ENCODE measurements at places on chromosomes 6 and 20.

- no peak for DNase-seq
Observed at GRCh38 chr20:50305636-50306477, 115.2 kb downstream of the CEBPB start.

GRCh38 chr20:11054266-11054993 is 380.6 kb upstream of the JAG1 start:
- DNase-seq, result no peak

DNA sequence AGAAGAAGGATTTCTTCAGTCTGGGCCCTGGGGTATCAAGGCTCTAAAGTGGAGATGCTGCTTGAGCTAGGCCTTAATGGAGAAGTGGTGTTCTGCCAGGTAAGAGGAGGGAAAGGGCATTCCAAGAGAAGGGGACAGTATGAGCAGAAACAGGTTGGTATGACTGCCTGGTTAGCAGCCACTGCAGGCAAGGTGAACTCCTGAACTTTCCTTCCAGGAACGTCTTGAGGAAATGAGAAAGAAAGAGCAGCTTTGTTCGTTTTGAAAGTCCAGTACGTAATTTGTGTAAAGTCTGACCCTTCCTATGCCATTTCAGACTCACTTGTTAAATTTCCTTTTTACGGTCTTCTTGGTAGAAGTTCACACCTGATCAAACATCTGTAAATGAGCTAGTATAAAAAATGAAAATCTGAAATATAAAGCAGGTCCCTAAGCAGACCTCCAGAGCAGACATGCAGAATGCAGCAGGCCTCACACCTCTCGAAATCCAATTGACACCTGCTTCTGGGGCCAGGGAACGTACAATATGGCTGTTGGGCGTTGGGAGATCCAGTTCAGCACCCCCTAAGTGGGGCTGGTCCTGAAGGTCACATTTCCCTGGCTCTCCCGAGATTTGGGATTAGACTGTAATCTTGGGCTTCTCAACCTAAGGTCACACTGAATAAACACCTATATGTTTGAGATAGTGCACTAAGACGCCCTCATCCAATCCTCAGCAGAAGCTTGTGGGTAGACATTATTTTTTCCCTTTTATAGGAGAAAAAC is 33.6 kb downstream of the MYLK4 start:
- no peak for DNase-seq

DNA sequence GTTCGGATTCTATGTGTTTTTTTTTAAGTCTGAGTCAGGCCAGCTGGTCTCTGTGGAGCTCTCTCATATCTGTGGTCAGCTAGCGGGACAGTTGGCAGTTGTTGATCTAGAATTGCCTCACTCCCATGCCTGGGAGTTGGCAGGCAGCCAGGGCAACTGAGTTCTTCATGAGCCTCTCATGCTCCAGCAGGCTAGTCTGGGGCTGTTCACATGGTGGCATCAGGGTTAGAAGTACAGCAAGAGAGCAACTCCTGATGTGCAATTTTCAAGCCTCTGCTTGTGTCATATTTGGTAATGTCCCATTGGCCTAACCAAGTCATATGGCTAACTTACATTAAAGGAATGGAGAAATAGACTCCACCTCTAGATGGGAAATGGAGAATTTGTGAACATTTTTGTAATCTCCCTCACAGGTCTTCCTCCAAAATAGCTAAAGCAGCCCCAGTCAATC is 6.7 kb upstream of the IFT52 start:
- no peak for DNase-seq

DNA sequence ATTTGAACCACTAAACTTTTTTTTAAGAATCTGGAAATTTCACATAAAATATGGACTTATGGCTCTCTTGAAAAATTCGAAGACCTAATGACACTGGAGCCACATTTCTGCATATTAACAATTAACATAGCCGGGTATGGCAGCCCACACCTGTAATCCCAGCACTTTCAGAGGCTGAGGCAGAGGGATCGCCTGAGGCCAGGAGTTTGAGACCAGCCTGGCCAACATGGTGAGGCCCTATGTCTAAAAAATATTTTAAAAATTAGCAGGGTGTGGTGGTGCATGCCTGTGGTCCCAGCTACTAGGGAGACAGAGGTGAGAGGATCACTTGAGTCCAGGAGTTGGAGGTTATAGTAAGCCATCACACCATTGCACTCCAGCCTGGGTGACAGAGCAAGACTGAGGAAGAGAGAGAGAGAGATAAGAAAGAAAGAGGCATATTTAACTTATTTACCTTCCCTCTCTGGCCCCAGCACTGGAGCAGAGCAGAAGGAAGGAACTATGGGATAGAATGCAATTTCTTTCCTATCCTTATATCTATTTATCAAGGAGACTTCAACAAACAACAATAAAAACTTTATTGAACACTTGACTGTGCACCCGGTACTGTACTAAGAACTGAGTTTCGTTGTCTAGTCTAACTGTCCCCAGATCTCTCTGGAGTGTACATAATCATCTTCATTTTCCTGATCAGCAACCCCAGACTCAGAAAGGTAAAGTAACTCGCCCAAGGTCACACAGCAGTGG is 63.6 kb upstream of the EYA2 start:
- no peak for DNase-seq

GRCh38 chr6:90293319-90293953 is 3.2 kb downstream of the BACH2 start:
- DNase-seq, result no peak

- DNase-seq, result no peak
Observed at GRCh38 chr6:143859891-143860660, 4.2 kb upstream of the ZC2HC1B start.

GRCh38 chr6:4939241-4939640 is 64.6 kb downstream of the RPP40 start:
- no peak for DNase-seq

DNA sequence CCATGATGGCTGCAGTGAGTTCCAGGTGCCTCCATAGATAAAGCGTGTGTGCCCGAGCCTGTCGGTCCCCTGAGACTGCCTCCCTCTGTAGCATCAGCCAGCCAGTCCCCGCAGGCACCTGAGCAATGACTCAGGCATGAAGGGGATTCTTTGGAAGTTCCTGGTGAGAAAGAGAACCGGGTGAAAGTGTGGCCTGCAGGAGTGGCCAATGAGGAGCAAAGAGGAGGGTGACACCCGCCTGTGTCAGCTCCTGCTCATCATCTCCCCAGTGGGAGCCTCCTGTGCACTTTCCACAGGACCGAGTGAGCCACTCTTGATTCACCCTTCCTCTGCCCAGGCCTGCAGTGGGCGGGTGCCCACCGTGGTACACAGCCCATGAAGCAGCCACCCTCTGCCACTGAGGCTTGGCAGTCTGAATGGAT is 71.2 kb upstream of the PTPN1 start:
- no peak for DNase-seq

DNA sequence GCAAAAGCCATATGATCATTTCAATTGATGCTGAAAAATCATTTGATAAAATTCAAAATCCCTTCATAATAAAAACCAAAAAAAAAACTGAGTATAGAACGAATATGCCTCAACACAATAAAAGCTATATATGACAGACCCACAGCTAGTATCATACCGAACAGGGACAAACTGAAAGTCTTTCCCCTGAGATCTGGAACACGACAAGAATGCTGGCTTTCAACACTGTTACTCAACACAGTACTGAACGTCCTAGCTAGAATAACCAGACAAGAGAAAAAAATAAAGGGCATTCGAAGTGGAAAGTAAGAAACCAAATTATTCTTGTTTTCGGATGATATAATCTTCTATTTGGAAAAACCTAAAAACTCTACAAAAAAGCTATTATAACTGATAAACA is 559.9 kb downstream of the EPM2A start:
- no peak for DNase-seq

DNA sequence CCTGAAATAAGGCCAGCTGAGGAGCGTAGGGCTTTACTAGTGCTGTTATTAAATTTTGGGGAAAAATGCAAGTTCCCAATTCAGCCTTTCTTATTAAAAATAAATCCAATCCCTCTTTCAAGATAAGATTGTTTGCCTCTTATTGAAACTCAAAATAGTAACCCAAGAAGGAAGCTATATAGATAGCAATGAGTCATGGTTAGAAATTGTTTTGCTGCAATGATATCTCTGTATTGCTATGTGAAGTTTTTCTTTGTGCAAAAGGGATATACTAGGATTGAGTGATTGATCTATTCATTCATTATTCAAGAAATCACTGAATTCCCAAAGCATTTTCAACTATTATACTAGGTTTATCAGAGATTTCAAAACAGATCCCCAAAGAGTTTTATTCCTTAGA is 93.0 kb upstream of the HDAC2 start:
- DNase-seq, result no peak

- DNase-seq, result no peak
Observed at GRCh38 chr6:75290136-75290945, 5.7 kb upstream of the TMEM30A start.

DNA sequence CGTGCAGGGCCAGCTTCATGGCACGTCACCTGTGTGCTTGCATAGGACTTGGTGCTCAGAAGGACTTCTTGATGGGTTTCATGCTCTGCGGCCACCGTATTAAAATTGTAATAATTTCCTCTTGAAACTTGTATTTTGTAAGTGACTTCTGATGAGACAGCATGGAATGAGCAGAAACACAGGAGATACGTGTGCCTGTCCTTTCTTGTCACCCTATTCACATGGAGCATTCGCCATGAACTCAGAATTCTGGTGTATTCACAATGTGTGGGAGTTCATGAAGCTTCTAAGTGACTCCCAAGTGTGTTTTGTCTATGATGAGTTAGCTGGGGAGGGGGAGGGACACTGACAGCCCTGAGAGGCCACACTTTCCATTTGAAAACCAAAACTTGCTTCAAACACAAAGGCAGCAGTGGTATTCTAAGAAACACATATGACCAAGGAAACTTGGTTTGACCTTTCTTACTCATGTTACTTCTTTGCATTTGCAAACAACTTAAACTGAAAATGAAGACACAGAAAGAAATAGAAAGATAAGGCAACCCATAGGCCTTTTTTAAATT is 92.1 kb upstream of the NEDD9 start:
- DNase-seq, result no peak

GRCh38 chr6:21201637-21202350 is 391.8 kb upstream of the SOX4 start:
- DNase-seq, result no peak

GRCh38 chr6:53523511-53524454 is 21.1 kb downstream of the GCLC start:
- DNase-seq, result no peak

- DNase-seq, result no peak
Observed at GRCh38 chr6:134289204-134289575, 28.7 kb downstream of the SGK1 start.

DNA sequence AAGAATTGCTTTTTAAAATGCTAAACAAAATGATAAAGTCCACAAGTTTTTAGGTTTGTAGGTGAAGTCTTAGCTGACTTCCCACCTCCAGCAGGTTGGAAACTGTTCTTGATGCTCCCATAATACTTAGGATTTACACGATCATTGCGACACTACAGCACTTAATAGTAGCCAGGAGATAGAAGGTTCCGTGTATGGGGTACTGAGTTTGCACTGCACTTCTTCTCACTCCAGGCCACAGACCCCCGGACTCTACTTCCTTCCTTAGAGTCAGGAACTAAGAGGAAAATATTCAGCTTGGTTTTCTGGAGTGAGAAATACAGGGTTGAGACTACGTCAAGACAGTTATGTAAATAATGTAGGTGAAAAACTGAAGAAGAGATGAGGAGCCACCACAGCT is 56.1 kb upstream of the SGK1 start:
- DNase-seq, result no peak

DNA sequence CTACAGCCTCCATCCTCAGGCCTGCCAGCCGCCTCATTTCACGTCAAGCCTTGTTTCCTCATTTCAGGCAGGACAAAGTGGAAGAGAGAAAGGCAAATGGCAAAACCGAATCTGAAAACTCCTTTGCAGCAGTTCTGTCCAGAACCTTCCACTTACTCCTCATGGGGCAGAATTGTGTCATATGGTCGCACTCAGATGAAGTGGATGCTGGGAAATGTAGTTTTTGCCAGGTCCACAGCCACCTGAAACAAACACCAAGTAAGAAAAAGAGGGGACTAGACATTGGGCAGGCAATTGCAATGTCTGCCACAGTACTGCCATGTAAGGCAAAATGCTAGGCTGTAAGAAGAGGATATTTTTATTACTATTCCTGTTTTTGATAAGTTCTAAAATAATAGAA is 44.9 kb downstream of the ISM1 start:
- no peak for DNase-seq

DNA sequence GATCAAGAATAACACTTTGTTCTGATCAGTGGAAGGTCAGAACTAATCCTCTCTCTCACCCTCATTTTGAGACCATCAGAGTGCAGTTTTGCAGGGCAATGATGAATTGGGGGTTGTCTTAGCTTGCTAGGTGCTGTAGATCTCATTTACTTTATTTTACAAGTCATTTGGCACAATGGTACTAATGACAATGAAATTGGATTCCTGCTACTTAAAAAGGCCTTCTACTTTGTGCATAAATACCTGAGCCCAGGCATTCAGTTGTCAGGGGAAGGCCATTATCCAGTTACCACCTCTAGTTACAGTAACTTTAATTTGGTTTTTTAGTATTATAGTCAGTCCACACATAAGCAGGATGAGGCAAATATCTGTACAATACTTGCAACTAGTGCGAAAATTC is 240.0 kb downstream of the HDGFL1 start:
- no peak for DNase-seq

- DNase-seq, result no peak
Observed at GRCh38 chr6:2558861-2559801, 191.6 kb downstream of the MYLK4 start.

GRCh38 chr6:14107711-14108494 is 9.7 kb upstream of the CD83 start:
- no peak for DNase-seq

DNA sequence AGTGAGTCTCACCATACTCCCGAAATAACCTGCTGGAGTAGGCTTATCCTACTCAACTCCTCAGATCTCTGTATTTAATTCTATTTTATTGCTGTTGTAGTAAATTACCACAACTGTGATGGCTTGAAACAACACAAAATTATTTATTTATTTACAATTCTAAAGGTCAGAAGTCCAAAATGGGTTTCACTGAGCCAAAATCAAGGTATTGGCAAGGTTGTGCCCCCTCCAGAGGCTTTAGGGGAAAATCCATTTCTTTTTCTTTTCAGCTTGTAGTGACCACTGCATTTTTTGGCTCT is 869 bp upstream of the SLC17A2 start:
- DNase-seq, result no peak

GRCh38 chr6:107956586-107957307 is 1.3 kb downstream of the SEC63 start:
- DNase-seq, result no peak

DNA sequence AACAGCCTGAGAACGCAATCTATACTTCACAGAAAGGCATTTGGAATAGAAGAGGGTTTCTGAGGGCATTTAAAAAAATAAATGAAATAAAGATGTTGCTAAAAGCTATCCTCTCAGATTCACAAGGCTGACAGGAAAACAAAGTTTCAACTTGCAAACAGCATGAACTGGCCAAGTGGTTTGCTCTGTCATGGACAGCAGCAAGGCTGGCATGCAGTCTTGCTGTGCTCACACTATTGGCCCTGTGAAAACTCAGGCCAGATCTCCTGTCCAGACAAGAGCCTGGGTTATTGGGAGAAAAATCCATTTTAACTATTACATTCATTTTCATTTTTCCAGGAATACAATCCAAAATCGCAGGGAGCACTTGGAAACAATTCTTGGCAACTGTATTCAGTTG is 506.2 kb upstream of the SLC35B3 start:
- no peak for DNase-seq

Measured in NT2/D1 (cell line).